ENCODE measurements at places on chromosomes 3 and 15.

DNA sequence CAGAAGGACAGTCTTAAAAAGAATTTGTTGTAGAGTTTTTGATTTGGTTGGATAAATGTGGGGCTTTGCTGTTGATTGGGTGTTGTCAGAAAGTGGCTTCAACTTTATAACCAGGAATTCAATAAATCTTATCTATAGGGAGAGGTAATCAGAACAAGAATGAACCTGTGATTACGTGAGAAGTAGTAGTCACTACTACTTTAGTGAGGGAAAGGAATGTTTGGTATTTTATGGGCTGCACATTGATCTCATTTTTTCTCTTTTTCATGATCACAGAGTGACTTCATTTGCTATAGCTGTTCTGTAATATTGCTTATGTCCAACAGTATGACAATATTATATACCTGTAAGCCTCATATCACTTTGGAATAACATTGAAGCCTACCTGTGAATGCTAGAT is 485.2 kb upstream of the BCHE start:
- DNase-seq = no peak

GRCh38 chr15:81957698-81958097 is 88.1 kb downstream of the MEX3B start:
- DNase-seq = no peak

- no peak for DNase-seq
Observed at GRCh38 chr3:123907720-123908119, 23.6 kb upstream of the MYLK start.

DNA sequence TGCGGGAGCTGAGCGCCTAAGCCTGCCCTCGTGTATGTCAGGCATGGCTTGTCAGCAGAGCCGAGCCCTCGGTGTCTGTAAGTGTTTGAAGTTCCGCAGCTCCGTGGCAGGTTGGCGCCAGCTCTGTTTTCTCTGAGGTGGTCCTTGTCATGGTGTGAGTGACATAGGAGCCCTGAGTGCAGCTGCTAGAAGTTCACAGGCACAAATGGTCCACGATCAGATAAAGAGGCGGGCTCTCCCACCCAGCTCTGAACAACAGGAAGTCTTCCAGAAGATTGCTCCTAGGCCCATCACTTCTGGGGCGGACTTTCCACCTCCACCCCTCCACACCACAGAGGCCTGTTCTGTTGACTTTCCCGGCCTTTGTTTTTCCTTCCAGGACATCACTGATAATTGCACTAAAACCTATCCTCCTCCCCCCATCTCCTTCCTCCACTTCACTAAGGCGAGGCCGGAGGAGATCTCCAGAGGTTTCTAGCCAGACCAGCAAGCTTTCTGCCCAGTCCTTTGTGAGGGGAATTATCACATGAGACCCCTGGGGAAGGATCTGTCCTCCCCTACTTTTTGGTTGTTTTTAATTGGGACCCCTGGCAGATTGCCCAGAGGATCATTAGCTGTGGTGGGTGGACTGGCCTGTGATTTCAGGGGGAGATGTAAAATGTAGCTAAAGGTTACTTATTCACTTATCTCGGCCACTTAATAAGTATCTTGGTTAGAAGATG is 19.9 kb downstream of the ITPR1 start:
- DNase-seq = no peak

DNA sequence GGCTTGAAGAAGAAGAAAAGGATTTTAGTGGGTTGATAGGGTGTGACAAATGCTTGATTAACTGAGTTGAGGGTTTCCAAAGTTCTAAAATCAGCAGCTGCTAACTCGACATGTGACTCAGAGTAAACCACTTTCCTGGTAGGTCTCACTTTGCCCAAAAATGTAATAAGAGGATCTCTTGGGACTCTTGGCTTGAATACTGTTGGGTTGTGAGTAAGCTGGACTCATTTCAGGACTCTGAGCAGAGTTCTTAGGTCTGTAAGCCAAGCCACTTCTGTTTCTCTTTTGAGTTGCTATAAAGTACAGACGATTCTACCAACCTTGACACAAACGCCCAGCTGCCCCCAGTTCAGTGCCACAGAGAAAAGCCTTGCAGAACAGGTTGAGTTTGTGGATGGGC is 241.1 kb downstream of the ZNF621 start:
- DNase-seq = no peak

DNA sequence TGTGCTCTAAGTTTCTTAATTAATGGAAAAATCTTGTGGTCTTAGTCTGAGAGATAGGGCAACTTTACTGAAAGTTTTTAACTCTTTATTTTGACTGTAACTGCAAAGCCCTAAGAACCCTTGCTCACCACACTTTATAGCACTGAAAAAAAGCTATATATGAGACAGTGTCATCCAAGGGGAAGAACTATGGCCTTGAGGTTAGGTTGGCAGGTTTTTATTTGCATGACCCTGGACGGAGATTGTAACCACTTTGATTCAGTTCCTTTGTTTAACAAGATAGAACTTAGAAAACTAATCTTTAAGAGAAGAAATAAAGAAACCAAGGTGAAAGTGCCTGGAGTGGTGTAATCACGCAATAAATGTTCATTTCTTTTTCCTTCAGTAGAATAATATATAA is 30.6 kb upstream of the LYSMD4 start:
- DNase-seq = no peak

GRCh38 chr3:28467414-28467813 is 118.8 kb upstream of the AZI2 start:
- no peak for DNase-seq

DNA sequence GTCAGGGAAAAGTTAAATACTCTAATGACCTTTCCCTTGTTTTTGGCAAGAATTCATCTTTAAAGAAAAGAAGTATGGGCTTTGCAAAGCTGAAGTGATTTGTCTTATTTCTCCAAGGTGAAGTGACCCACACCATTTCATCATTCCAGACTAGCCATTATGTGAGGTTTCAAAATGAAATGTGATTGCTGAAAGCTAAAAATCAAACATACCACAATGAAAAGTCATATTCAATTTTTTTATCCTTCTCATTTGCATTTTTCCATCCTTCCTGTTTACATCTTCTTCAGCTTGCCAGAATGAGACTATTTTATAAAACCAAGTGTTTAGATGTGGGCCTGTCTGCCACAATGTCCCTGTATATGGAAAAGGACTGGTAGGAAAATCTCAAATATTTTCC is 142.3 kb upstream of the STRIT1 start:
- DNase-seq = no peak

- no peak for DNase-seq
Observed at GRCh38 chr3:148646126-148646665, 51.5 kb upstream of the AGTR1 start.

DNA sequence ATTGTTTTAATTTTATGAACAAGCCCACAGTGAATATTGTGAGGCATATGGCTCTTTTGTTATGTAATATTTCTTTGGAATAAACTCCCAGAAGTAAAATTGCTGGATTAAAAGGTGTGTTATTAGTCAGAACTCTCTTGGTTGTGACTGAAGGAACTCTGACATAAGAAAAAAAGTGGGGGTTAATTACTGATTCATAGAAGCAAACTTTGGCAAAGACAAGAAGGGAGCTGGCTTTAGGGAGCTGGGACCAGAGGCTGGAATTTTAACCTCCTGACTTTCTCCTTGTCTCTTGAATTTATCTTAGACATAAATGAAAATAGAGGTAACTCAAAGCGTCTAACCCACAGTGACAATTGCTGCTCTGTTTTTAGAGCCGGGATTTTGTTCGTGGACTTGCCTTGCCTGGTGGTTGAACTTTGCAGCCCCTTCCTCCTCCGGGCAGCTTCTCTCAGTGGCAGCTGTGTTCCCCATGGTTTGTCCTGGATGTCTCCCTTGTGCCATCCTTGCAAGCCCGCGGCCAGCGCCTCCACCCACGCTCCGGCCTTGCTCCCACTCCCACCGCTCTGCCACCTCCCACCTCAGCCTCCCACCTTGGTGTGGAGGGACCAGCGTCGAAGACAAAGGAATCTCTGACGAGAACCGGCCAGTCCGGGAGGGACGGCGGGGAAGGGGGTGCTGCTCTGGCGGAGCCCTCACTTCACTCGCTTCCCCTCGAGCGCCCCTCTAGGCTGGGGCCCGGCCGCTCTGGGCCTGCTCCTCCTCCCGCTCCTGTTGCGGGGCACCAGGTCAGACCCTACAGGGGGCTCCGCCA is 28.0 kb downstream of the ARHGAP31 start:
- DNase-seq = peak; percentile 50

DNA sequence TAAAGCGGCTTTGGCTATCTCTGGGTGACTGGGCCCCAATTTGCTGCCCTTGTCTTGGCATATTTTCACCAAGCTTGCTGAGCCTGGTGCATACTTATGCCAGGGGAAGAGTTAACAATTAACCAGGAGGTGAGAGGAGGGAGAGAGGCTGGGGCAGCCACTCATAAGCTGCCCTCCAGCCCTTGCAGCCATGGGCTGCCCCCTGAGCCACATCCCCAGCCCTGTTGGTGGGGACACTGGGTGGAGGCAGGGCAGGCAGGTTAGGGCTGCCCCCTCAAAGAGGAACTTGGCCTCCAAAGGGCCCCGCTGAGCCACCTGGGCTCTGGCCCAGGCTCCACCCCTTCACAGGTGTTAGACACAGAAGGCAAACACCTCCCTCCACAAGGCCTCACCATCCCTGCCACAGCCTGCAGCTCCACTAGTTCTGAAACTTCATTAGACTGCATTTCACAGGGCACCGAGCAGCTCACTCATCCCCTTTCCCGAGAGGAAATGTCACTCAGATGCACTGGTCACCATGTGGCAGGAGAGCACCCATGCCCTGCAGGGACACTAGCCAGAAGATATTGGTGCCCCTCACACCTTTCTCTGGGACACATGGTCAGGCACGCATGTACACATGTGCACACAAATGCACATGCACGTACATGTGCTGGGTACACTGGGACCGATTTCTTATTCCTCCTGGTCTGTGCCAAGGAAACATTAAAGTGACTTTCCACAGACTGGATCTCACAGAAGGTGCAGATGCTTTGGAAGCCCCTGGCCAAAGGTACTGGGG is 20.2 kb downstream of the AMOTL2 start:
- DNase-seq = no peak

DNA sequence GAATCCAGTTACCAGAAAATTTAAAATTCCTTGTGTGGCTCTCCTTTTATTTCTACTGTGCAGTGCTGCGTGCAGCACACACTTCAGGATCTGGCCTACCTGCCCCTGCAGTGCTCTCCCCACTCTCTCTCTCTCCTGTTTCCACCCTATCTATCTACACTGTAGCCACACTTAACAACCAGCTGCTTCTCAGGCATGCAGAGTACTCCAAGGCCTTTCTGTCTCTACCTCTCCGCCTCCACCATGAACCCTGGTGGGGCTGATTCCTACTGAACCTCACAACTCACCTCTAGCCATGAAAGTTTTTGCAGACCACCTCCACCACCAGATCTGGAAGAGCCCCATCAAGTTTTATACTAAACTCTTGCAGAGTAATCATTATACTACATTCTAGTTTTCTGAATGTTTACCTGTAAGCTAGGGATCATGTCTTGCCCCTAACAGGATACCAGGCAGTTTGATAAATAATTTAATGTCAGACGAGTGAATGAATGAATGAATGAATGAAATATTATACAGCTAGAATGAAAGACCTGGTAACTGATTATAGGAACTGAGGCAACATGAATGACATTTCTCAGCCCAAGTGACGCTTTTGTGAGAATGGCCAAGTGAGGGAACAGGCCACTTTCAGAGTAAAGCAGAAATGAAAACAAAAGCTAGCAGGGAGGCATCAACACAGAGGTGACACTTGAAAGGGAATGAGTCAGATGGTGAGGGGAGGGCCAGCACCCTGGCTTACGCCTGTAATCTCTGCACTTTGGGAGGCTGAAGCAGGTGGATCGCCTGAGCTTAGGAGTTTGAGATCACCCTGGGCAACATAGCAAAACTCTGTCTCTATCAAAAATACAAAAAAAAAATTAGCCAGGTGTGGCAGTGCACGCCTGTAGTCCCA is 363.5 kb downstream of the FOXP1 start:
- no peak for DNase-seq

GRCh38 chr15:31264559-31265089 is 62.0 kb upstream of the KLF13 start:
- no peak for DNase-seq

DNA sequence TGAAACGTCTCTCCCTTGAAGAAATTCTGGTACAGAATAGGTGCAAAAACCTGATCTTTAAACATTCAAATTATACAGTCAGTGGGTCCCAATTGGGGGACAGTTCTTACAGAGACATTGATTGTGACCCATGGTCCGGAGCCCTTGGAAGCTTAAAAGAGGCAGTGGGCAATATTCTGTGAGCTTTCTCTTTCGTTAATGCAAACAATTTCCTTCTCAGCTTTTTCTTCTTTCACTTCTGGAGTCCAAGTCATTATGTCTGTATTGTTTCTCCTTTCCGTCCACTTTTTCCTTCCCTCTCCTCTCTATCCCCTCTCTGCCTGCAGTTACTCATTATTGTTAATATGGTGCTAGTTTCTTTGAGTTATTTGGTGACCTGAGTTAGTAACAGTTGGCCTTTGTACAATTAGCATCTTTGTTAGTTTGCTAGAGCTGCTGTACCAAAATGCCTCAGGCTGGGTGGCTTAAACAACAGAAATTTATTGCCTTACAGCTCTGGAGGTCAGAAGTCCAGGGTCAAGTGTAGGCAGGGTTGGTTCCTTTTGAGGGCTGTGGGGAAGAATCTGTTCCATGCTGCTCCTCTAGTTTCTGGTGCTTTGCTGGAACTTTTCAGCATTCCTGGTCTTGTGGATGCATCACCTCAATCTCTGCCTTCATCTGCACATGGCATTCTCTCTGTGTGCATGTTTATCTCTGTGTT is 102.6 kb downstream of the GMPS start:
- no peak for DNase-seq

GRCh38 chr15:80036071-80036470 is 23.4 kb upstream of the ZFAND6 start:
- DNase-seq = no peak

- no peak for DNase-seq
Observed at GRCh38 chr3:38255627-38256026, 10.0 kb upstream of the SLC22A13 start.

- DNase-seq = no peak
Observed at GRCh38 chr3:151843275-151843674, 29.4 kb downstream of the AADAC start.

GRCh38 chr15:71939981-71940588 is 129.7 kb downstream of the NR2E3 start:
- DNase-seq = no peak

- DNase-seq = no peak
Observed at GRCh38 chr3:187960820-187961219, 193.1 kb upstream of the LPP start.

GRCh38 chr3:23431764-23432163 is 228.6 kb downstream of the UBE2E2 start:
- no peak for DNase-seq

DNA sequence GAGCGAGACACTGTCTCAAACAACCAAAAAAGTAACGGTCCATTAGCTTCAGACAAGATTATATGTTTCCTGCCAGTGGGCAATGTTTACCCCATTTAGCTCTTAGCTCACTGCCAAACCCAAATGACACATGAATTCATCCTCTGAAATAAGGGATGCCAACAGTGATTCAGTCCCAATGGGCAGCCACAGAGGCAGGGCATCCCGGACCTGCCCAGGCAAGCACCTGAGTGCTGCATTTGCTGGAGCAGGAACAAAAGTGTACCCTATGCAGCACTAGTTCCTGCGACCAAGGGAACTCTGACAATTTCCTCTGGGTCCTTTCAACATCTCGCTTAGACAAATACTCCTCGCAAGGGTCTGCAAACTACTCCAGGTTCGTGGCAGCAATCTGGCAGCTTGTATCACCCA is 8.0 kb downstream of the IP6K2 start:
- DNase-seq = no peak

GRCh38 chr15:22995795-22996194 is 15.6 kb upstream of the CYFIP1 start:
- no peak for DNase-seq

- no peak for DNase-seq
Observed at GRCh38 chr3:40057786-40058185, 248.4 kb downstream of the MYRIP start.

Measured in germinal center (tissue), 1 donor.